Activated effector memory CD4-positive, alpha-beta T cell treated with Interleukin-2 at 50 U/mL for 16 hours (primary cell): ENCODE measurements at places on chromosomes 16 and 17.

DNA sequence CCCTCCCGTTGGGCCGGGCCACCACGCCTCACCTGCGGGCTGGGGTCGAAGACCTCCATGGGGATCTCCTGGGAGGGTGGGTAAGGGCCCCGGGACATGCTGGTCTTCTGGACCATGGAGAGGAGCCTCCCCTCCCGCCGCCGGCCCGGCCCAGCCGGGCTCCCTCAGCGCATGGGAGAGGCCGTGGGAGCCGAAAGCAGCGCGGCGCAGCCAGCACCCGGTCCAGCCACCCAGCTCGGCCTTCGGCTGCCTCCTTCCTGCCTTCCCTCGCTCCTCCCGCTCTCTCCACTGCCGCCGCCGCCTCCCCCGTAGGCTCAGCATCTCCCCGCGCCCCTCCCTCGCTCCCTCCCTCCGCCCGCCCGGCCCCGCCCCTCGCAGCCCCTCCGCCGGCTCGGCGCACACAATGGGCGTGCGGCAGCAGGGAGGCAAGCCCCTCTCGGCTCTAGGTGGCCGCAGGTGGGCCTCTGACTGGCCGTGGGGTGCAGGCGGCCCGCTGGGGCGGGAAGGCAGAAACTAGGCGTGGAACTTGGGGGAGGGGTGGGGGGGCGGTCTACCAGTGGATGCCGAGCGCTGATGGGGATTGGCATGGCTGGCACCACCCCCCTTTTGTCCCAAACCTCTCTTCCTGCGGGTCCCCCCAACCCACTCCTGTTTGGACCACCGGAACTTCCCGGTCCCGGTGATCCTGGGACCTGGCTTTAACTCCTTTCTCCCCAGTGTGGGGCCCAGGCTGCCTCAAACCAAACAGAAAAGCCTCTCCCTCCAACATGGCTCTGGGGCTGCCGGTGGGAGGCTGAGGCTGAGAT lies at the start of gene CACNB1:
CACNB1 (minus strand) TSS at position 290 of the 806 bp plus-strand sequence; CDS start at position 116, 174 bp downstream.
- DNase-seq: peak; percentile 58

DNA sequence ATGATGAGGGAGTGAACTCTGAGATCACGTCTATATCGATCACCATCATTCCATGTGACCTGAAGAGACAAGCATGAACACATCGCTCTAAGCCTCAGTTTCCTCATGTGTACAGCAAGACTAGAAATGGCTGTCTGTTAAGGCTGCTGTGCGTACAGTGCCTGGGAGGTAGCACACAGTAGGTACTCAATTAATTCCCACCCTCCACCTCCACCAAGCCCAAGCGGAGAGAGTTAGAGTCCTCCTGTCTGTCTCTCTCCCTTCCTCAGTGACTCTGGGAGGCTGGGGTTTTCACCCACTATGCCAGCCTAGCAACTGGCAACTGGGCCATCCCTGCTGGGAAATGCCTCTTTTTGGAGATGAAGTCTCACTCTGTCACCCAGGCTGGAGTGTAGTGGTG lies 318.3 kb upstream of the CCL2 start:
- DNase-seq: no peak

DNA sequence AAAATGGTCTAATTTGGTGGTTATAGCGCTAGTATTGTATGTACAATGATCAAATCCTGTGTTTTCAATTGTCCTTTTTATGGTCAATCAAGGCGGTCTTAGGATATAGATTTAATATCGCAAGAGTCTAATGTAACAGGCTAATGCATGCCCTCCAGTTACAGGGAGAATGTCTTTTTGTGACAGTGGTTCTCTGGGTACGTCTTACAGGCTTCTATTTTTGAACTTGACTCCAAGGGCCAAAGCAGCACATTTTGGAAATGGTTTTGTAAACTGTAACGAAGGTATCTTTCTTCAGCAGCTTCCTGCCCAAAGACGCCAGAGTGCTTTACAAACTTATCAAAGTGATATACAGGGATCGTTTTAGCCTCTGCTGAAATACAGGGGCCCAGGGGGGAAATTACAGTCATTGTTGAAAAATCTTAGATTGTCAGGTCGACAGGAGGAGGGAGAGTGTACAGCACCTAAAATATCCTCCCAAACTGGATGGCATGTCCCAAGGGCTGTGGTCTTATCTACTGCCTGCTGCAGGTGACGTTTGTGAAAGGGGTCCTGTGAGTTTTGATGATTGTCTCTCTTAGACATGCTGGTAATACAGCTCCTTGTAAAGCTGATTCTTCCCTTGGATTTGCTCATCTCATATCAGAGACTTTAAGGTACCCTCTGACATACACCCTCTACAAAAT lies 288.5 kb downstream of the CDH13 start:
- no peak for DNase-seq

DNA sequence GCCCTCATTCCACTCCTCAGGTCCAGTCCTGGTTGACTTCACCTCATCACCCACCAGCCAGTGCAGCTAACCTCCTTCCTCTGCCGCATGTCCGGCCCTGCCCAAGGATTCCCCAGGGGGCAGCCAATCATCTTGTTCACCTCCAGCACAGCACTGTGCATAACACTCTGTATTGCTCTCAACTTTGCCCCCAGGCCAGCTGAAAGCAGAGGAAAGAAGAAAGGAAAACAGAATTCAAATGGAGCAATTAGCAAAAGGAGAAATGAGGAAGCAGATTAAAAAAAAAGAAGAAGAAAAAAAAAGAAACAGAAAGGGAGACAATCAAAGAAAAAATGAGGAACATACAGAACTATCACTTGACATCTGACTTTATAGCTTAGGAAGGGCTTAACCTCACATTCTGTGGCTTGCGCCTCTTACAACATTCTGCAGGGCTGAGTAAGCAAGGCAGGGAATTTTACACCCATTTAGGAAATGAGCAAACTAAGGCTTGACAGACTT lies 26.1 kb downstream of the GAS7 start:
- DNase-seq: no peak

GRCh38 chr16:85491058-85491771 lies 121.9 kb upstream of the GSE1 start:
- peak; percentile 4 for DNase-seq
